DND-41 (cell line): ENCODE measurements at places on chromosomes 13 and 19.

- DNase-seq, result no peak
These were observed 83.7 kb upstream of the OBI1 start for GRCh38 chr13:78742659-78743058.

- no peak for DNase-seq
These were observed 445.5 kb upstream of the SGCG start for GRCh38 chr13:22735011-22735995.

GRCh38 chr19:52214241-52214640 is 24.4 kb downstream of the PPP2R1A start:
- no peak for DNase-seq

DNA sequence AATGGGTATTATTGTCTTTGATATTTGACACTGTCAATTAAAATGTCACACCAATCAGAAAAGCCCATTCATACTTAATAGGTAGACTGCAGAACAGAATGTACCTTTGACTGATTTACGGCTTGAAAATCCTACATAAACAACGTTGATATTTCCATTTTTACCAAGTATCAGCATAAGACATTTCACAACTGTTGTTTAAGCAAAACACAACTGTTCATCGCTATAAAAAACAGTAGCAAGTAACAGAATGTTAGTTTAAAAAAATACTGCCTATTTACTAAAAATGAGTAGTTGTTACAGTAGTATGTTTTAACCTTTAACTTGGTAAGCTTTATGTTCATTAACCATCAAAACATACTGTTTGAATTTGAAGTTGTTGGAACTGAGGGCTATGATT is 1096.6 kb downstream of the PCDH17 start:
- DNase-seq, result no peak

DNA sequence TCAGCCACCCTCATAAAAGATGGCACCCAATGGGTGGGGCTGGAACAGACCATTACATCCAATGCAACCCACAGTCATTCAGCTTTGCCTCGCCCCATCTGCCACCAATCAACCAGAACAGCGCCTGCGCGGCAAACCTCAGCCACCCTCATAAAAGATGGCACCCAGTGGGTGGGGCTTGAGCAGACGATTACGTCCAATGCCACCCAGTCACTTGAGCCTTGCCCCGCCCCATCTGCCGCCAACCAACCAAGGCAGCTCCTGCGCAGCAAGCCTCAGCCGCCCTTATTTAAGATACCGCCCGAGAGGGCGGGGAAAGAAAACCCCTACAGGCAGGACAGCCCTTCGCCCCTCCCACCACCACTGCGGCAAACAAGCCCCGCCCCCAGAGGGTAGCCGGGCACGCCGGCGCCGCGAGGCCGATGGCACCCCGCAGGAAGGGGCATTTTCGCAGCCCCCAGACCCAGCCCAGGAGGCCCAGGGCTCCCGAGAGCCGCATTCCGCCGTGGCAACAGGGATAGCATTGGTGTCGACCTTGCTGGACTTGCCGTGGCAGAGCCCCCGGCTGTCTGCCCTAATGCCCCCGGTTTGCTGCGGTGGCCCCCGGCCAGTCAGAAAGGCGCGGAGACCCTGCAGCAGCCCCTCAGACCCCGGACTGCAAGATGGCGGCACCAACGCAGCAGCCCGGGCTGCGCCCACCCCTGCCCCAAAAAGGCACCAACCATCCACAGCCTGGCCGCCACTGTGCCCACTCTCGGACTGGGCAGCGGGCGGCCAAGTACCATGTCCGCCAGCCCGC is 675 bp downstream of the PEG3 start:
- no peak for DNase-seq

GRCh38 chr19:35120492-35120891 is 4.9 kb downstream of the FXYD3 start:
- DNase-seq, result no peak

GRCh38 chr19:30631033-30631370 is 258.8 kb downstream of the ZNF536 start:
- DNase-seq, result no peak

DNA sequence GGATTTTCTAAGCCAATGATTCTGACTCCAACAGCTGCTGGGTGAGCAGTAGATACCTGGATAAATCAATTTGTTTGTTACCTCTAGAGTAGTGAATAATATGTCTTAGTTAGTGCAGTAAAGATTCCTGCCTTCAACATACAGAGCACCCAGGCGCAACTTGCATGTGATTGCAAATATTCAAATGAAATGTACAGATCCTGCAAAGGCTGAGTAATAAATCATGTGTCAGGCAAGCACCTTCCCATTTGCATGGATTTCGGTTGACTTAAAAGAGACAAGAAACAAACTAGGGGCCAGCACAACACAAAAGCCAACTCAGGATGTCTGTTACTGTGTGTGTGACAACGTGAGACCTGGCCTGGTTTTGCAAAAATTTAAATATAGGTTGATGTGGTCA is 79.7 kb downstream of the TNFSF11 start:
- DNase-seq, result no peak

GRCh38 chr13:53254500-53254899 is 225.9 kb downstream of the OLFM4 start:
- DNase-seq, result peak; percentile 11

- no peak for DNase-seq
These were observed 8.6 kb downstream of the CYTH2 start for GRCh38 chr19:48477698-48478338.
